ENCODE measurements at places on chromosomes 12 and 14. TPM values are rescaled to one million over a fixed set of nuclear protein-coding genes. Genes with fewer than 3 reads are reported as not detected.

ZNF385A gene
- 27.6 TPM for total RNA-seq

- no peak overlapping the region for H3K27ac ChIP-seq
- peaks cover 2% of the 10 kb centered on the region for H3K4me1 ChIP-seq
- no peaks in the 10 kb centered on the region for H3K27me3 ChIP-seq
- H3K36me3 ChIP-seq = no peaks in the 10 kb centered on the region
- DNase-seq = no peak
Observed at GRCh38 chr12:54432815-54433164, 13.7 kb upstream of the ITGA5 start.

DNA sequence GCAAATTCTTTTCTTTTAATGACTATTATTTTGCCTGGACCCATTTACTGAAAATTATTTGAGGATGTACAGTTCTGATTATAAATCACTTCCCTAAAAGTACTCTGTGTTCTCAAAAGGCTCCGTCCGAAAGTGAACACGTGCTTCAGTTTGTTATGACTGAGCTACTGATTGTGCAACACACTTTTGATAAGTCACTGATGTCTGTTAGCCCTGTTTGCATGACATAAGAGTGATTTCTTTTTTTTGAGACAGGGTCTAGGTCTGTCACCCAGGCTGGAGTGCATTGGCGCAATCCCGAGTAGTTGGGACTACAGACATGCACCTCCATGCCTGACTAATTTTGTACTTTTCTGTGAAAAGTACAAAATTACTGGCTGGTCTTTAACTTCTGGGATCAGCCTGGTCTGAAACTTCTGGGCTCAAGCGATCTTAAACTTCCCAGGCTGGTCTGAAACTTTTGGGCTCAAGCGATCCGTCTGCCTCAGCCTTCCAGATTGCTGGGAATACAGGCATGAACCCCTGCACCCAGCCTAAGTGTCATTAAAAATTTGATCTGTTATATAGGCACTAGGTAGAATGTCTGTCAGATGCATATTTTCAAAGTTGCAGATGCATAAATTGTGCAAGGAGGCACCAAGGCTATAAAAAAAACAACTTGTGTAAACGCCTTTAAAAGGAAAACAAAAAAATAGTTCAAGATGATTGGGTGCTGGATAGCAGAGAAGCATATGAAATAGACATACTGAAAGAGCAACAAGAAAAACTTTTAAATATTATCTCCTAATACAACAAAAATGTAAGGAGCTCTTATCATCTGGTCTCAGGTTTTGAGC is 111.5 kb downstream of the SRGAP1 start:
- H3K4me1 ChIP-seq = no peaks in the 10 kb centered on the region
- DNase-seq = no peak
- H3K27ac ChIP-seq = no peak overlapping the region
- no peaks in the 10 kb centered on the region for H3K27me3 ChIP-seq
- no peak overlapping the region for H3K4me3 ChIP-seq
- H3K36me3 ChIP-seq = no peaks in the 10 kb centered on the region

DNA sequence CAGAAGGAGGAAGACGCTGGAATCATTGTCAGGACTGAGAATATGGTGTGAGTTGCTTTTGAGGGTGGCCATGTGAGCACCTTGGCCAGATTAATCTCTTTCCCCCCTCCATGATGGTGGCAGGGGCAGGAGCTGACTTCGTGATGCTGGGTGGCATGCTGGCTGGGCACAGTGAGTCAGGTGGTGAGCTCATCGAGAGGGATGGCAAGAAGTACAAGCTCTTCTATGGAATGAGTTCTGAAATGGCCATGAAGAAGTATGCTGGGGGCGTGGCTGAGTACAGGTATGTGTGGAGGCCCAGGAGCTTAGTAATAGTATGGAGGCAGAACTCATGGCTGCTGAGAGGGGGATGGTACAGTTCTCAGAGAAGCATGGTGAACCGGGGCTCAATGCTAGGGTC is 4.3 kb downstream of the TINF2 start:
- peaks cover 3% of the 10 kb centered on the region for H3K4me1 ChIP-seq
- DNase-seq = no peak
- H3K4me3 ChIP-seq = no peak overlapping the region
- H3K36me3 ChIP-seq = peaks cover 7% of the 10 kb centered on the region
- H3K27ac ChIP-seq = no peak overlapping the region
- no peaks in the 10 kb centered on the region for H3K27me3 ChIP-seq

DNA sequence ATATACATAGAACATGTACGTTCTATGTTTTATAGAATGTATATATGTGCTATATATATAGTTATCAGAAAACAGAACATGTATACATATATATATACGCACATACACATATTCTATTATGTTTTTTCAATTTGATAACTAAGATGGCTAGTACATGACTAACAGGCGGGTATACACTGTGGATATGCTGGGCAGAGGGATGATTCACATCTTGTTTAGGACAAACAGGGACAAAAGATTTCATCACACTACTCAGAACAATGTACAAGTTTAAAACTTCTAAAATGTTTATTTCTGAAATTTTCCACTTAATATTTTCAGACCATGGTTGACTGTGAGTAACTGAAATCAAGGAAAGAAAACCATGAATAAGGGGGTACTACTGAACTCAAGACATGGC is 17.4 kb downstream of the TIMELESS start:
- no peak overlapping the region for H3K4me3 ChIP-seq
- no peaks in the 10 kb centered on the region for H3K36me3 ChIP-seq
- H3K4me1 ChIP-seq = no peaks in the 10 kb centered on the region
- H3K27ac ChIP-seq = no peak overlapping the region

DNA sequence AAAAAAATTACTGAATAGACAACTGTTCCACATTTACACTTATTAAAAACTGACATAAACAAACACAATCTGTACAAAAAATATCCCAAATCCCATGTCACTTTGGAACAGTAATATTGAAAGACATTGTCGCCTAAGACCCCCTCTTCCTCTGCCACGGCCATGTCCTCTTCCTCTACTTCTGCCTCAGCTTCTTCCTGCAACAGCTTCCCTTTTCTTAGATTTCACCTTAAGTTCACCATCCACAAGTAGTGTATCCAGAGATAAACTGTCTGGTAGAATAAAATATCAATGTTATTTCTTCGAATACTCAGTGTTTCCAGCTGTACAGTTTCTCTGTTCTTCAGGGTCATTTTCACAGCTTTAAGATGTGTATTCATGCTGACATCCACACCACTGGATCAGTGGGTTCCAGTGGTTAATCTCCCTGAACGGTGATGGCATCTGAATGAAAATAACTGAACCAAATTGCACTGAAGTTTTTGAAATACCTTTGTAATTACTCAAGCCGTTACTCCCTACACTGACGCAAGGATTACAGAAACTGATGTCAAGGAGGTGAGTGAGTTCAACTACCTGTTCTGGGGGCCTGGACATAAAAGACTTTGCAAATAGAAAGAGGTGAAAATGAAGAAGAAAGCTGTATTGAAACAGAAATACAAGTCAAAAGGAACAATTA is 208.5 kb downstream of the C12orf50 start:
- no peak overlapping the region for H3K27ac ChIP-seq
- no peaks in the 10 kb centered on the region for H3K27me3 ChIP-seq
- no peaks in the 10 kb centered on the region for H3K4me1 ChIP-seq
- no peaks in the 10 kb centered on the region for H3K36me3 ChIP-seq
- no peak for DNase-seq

POTEG gene
- total RNA-seq = not detected

DNA sequence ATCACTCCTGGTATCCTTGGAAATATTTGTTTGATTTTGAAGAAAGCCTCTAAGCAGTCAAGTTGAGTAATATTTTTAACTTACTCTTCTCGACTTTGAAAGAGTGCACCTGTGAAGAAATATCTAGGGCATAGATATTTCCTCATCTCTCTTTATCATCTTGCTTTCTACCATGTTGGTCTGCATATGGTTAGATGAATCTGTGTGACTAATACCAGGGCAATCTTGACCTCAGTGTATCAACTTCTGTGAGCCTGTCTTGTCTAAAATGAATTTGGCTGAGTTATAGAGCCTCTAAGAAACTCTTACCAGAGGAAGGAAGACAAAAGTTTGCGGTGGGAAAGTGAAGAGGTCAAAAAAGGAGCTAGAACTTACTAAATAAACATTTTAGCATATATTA is 68.4 kb downstream of the SYT1 start:
- no peak overlapping the region for H3K27ac ChIP-seq
- no peaks in the 10 kb centered on the region for H3K4me1 ChIP-seq
- no peak overlapping the region for H3K4me3 ChIP-seq
- H3K36me3 ChIP-seq = no peaks in the 10 kb centered on the region

TAS2R31 gene
- total RNA-seq = 5.3 TPM

C14orf119 gene
- 41.4 TPM for total RNA-seq

VPS33A gene
- total RNA-seq = 14.5 TPM

DNA sequence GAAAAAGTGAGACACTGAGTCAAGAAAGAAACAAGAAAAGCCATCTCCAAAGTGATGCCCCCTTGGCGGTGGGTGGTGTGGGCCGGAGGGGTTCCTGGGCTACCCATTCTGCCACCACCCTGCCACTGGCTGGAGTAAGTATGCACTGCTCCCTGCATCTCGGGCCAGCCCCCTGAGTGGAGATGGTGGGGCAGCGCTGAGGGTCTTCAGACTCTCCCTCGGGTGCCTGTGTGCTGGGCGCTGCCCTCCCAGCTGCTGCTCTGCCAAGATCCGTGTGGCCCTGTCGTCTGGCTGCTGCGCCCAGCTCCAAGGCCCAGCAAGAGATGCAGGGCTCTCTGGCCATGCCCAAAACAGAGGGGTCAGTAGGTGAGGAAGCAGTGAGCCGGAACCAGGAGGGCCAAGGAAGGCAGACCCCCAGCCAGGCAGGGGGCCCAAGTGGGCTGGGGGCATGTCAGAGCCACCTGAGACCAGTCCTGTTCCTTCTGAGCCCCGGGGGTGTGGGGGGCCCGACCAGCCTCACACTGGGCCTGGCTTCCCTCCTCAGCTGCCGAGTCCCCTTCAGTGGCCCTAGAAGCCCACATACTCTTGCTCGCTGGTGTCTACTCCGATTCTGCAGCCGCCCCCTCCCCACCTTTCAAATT is 5.2 kb downstream of the GPR132 start:
- no peak for DNase-seq
- no peaks in the 10 kb centered on the region for H3K4me1 ChIP-seq
- no peaks in the 10 kb centered on the region for H3K36me3 ChIP-seq
- no peaks in the 10 kb centered on the region for H3K27me3 ChIP-seq
- H3K27ac ChIP-seq = no peak overlapping the region

- no peaks in the 10 kb centered on the region for H3K36me3 ChIP-seq
- no peak overlapping the region for H3K4me3 ChIP-seq
- no peaks in the 10 kb centered on the region for H3K27me3 ChIP-seq
- no peak overlapping the region for H3K27ac ChIP-seq
- DNase-seq = peak; percentile 89
Observed at GRCh38 chr14:23123419-23123818, 4.4 kb upstream of the CEBPE start.

DNA sequence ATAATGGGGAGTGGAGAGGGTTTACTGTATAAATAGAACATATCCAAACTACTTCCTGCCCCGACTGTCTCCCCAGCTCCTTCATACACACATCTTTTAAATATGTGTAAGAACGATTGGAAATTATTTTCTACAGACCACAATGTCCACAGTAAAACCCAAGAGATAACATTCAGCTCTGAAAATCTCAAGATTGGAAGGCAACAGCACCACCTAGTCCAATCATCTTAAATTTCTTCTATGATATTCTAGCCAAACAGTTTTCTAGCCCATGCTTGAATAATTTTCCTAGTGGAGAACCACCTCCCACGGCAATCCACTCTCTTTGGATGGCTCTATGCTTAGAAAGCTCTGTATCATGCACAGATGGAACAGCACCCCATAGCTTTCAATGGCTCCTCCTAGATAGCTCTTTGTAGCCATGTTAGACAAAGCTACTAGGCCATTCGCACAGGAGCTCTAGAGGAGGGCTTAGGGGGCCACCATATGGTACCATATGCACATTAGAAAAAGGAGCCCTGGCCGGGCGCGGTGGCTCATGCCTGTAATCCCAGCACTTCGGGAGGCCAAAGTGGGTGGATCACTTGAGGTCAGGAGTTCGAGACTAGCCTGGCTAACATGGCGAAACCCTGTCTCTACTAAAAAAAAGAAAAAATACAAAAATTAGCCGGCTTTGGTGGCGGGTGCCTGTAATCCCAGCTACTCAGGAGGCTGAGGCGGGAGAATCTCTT is 18.1 kb downstream of the VDR start:
- H3K36me3 ChIP-seq = no peaks in the 10 kb centered on the region
- H3K4me1 ChIP-seq = no peaks in the 10 kb centered on the region
- DNase-seq = no peak
- H3K27ac ChIP-seq = no peak overlapping the region

DNA sequence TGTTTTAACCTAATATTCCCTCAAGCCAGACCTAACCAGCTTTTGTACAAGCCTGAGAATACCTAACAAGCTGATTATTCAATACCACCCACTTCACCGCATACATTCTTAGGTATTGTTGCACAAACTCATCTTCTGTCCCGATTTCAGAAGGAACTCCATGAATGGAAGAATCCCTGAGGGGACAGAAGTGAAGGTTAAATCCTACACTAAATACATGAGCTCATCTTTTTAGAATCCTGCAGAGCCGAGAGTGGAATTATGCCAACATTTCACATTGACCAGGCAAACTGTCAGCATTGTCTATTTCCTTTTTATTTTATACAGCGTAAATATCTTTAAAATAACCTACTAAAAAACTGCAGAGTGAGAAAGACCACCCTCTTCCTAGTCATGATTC is 140.7 kb upstream of the PRICKLE1 start:
- H3K27me3 ChIP-seq = no peaks in the 10 kb centered on the region
- H3K4me3 ChIP-seq = no peak overlapping the region
- no peak for DNase-seq
- no peaks in the 10 kb centered on the region for H3K4me1 ChIP-seq
- no peak overlapping the region for H3K27ac ChIP-seq

KRT86 gene
- 0.39 TPM for total RNA-seq

DNA sequence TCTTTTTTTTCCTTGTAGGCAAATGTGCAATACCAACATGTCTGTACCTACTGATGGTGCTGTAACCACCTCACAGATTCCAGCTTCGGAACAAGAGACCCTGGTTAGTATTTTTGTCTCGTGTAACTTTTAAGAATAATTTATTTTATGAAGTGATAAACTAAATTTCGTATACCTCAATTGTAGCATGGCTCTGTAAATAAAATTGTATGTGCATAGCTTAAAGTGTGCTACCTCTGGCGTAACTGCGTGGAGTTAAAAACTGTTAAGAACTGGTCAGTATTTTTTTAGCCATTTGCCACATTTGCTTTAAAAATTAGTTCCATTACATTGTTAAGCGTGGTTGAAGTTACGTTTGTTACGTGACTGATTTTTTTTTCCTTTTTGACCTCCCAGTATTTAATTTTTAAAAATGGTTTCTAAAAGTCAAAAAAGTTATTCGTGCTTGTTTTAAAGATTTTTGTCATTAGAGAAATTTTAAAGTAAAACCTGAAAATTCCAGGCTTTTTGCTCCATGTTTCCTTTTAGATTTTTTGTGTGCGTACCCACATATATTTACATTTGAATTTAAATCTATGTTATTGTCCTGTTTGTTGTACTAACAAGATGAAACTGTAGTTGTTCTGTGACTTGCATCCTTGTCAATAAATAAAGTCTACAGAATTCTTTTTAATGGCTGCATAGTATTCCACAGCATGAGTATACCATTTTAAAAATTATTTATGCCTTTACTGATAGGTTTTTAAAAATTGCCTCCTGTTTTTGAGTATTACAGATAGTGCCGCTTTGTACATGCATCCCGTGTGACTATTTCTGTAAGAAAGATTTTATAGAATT is 1.4 kb downstream of the MDM2 start:
- no peaks in the 10 kb centered on the region for H3K4me1 ChIP-seq
- H3K36me3 ChIP-seq = peaks cover 2% of the 10 kb centered on the region
- no peak for DNase-seq
- H3K4me3 ChIP-seq = peak overlapping the region; percentile 91
- H3K27me3 ChIP-seq = no peaks in the 10 kb centered on the region
- no peak overlapping the region for H3K27ac ChIP-seq
